Cardiac septum (tissue), 1 donor: ENCODE measurements at places on chromosomes 3 and 15. TPM values are rescaled to one million over a fixed set of nuclear protein-coding genes. Genes with fewer than 3 reads are reported as not detected.

- DNase-seq, result no peak
Observed at GRCh38 chr3:139491027-139491700, 14.8 kb upstream of the RBP2 start.

- no peak for DNase-seq
Observed at GRCh38 chr15:92524874-92525565, 130.6 kb downstream of the FAM174B start.

GRCh38 chr3:32443478-32443877 is 51.8 kb downstream of the CMTM7 start:
- no peak for DNase-seq

The GHSR gene
- total RNA-seq, result not detected

The TMEM207 gene
- not detected for total RNA-seq

The UBR1 gene
- total RNA-seq, result 34.6 TPM

The SLC12A1 gene
- total RNA-seq, result not detected
